ENCODE measurements at places on chromosomes 4 and X. TPM values are rescaled to one million over a fixed set of nuclear protein-coding genes. Genes with fewer than 3 reads are reported as not detected.

The ETDA gene
- total RNA-seq: not detected

The NMU gene
- total RNA-seq: 0.80 TPM

The LGI2 gene
- total RNA-seq: 0.36 TPM

- H3K4me3 ChIP-seq: no peak overlapping the region
- H3K36me3 ChIP-seq: peaks cover 25% of the 10 kb centered on the region
- DNase-seq: no peak
- H3K27ac ChIP-seq: no peak overlapping the region
- H3K4me1 ChIP-seq: no peaks in the 10 kb centered on the region
- no peaks in the 10 kb centered on the region for H3K27me3 ChIP-seq
These were observed 73.2 kb downstream of the HAUS3 start for GRCh38 chr4:2168469-2169319.

DNA sequence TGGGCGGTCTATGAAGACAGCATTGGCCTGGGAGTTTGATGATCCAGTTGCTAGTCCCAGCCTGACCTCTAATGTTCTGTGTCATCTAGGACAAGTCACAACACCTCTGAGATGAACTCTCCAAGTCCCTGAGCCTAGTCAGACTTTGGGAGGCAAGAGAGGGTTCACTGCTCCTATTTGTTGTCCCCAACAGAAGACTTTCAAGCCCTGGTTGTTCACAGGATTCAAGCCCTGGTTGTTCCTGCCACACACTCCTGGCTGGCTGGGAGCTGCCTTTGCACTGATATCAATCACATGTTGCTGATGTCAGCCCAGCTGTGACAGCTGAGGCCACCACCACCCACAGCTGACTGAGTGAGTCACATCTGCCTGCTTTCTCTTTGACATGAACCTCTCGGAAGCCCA is 253.2 kb upstream of the RASGEF1B start:
- H3K27ac ChIP-seq: no peak overlapping the region
- no peak overlapping the region for H3K4me3 ChIP-seq

- peaks cover 3% of the 10 kb centered on the region for H3K36me3 ChIP-seq
- H3K4me3 ChIP-seq: no peak overlapping the region
- DNase-seq: no peak
- no peaks in the 10 kb centered on the region for H3K27me3 ChIP-seq
- no peak overlapping the region for H3K27ac ChIP-seq
- H3K4me1 ChIP-seq: peaks cover 17% of the 10 kb centered on the region
These were observed 207.4 kb downstream of the ARHGAP24 start for GRCh38 chr4:85682391-85682790.

DNA sequence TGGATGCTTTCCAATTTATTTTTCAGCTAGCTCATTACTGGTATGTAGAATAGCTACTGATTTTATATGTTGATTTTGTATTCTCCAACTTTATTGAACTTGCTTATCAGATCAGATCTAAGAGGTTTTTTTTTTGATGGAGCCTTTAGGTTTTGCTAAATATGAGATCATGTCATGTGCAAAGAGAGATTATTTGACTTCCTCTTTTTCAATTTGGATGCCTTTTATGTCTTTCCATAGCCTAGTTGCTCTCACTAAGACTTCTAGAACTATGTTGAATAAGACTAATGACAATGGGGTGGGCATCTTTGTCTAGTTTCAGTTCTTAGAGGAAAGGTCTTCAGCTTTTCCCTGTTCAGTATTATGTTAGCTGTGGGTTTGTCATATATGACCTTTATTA is 11.7 kb downstream of the MAGEE1 start:
- no peaks in the 10 kb centered on the region for H3K36me3 ChIP-seq
- H3K27me3 ChIP-seq: no peaks in the 10 kb centered on the region
- no peak overlapping the region for H3K4me3 ChIP-seq
- no peak for DNase-seq

- DNase-seq: no peak
- H3K4me3 ChIP-seq: no peak overlapping the region
- H3K27me3 ChIP-seq: no peaks in the 10 kb centered on the region
- H3K4me1 ChIP-seq: peaks cover 3% of the 10 kb centered on the region
- H3K36me3 ChIP-seq: no peaks in the 10 kb centered on the region
- no peak overlapping the region for H3K27ac ChIP-seq
These were observed 50.4 kb downstream of the MGARP start for GRCh38 chr4:139229534-139230039.

GRCh38 chr4:73308286-73308685 is 49.7 kb upstream of the ANKRD17 start:
- no peaks in the 10 kb centered on the region for H3K36me3 ChIP-seq
- no peak overlapping the region for H3K4me3 ChIP-seq
- no peaks in the 10 kb centered on the region for H3K27me3 ChIP-seq
- DNase-seq: no peak
- peak overlapping the region; percentile 11 for H3K27ac ChIP-seq

DNA sequence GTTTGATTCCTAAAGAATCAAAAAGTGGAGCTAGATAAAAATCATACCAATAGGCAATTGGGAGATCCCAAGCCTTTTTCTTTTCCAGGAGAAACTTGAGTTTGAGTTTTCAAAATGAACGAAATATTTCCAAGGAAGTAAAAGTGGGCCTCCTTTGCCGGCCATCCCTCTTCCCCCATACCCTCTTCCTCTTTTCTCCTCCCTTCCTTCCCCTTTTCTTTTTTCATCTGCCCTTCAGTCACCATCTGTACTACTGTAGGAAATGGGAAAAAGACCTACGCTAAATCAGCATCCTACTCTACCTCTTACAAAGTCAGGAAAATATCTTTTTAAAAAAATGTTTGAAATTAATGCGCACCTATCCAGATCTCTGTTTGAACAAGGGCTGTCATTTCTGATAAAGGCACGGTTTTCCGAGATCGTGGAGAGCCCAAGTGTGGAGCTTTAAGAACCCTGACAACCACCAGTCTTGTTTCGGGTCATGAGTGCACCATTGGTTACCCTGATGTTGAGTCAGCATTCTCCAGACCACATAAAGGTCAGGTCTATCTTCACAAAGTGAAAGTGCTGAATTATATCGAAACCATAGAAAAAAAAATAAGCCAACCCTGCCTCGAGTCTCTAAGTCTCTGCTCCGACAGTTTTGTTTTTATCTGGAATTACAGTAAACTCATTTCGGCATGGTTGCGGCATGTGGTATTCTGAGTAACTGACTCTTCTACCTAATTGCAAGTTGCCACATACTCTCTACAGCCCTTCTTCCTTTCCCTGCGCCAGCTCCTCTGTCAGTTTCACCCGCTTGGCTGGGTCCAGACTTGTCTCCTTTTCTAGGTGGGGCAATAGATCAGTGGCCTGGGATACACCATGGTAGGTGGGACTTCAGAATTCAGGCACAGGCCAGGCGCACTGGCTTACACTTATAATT is 140.2 kb upstream of the KLF3 start:
- no peaks in the 10 kb centered on the region for H3K36me3 ChIP-seq
- no peaks in the 10 kb centered on the region for H3K4me1 ChIP-seq
- no peak overlapping the region for H3K27ac ChIP-seq
- no peak overlapping the region for H3K4me3 ChIP-seq

GRCh38 chr4:77819404-77819842 is 255 bp upstream of the CNOT6L start:
- peaks cover 2% of the 10 kb centered on the region for H3K36me3 ChIP-seq
- H3K27ac ChIP-seq: peak overlapping the region; percentile 99
- peaks cover 31% of the 10 kb centered on the region for H3K4me1 ChIP-seq
- DNase-seq: no peak
- H3K27me3 ChIP-seq: no peaks in the 10 kb centered on the region
- H3K4me3 ChIP-seq: peak overlapping the region; percentile 100

DNA sequence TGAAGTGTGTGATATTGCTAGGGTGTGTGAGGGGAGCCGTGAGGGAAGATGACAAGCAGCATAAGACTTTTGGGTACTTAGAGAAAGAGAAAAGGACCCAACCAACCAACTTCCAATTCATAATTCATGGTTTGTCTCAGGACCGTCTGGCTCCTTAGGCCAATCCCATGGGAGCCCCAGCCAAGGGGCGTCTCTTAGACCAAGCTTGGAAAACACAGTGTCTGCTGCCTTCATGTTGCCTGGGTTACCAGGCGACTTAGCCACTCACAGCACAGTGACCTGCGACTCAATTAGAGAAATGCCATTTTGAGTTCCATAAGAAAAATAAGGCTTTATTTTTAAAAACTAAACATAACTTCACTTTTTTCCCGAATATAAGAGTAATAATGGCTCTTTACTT is 32.7 kb downstream of the BST1 start:
- no peak overlapping the region for H3K4me3 ChIP-seq
- H3K27ac ChIP-seq: no peak overlapping the region
- no peak for DNase-seq

DNA sequence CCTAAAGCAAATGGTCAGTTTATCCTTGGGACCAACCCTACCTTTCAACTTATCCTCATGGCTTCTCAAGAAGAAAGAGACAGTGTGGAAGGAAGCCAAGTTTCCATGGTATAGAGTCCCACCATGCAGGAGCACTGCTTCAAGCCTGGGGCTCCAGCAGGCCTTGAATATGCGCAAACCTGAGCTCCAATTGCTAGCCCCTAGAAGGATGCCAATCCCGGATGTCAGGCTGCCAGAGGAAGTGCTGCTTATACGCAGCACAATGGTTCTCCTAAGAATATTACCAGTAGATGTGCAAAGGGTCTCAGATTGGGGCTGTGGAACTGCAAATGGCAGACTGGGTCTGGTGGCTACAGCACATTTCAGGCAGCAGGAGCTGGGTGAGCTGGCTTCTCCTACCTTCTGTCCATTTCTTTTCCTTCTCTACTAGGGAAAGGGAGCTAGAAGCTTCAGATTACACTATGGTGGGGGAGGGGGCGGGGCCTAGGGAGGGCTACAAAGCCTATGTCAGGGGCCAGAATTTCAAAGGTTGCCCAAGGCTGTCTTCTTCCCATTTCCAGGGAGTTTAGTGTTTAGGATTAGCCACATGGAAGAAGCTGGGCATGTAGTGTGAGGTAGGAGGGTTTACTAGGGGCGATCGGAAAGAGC is 40.7 kb upstream of the CITED1 start:
- H3K27ac ChIP-seq: no peak overlapping the region
- peaks cover 5% of the 10 kb centered on the region for H3K36me3 ChIP-seq
- no peak overlapping the region for H3K4me3 ChIP-seq
- H3K27me3 ChIP-seq: no peaks in the 10 kb centered on the region

DNA sequence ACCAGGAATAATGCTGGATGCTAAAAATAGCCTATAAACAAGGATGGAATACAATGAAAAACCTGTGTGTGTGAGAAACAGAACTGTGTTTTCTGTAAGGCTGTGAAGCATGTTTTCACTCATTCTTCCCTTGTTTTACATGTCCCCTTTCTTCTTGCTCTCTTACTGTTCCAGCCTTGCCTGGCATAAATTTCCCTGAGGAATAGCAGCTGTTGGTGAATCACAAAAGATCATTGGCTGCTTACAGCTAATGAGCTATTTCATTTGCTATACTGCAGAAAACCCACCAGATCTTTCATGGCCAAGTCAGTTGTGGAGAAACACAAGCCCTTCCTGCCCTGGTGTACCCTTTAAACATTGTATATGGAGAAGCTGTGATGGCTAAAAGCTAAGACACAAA is 91.1 kb downstream of the LDB2 start:
- H3K27me3 ChIP-seq: no peaks in the 10 kb centered on the region
- no peaks in the 10 kb centered on the region for H3K4me1 ChIP-seq

- no peak overlapping the region for H3K4me3 ChIP-seq
- H3K27ac ChIP-seq: no peak overlapping the region
- H3K4me1 ChIP-seq: no peaks in the 10 kb centered on the region
- no peak for DNase-seq
- no peaks in the 10 kb centered on the region for H3K27me3 ChIP-seq
These were observed 24.4 kb downstream of the MFAP3L start for GRCh38 chr4:170001745-170002267.

DNA sequence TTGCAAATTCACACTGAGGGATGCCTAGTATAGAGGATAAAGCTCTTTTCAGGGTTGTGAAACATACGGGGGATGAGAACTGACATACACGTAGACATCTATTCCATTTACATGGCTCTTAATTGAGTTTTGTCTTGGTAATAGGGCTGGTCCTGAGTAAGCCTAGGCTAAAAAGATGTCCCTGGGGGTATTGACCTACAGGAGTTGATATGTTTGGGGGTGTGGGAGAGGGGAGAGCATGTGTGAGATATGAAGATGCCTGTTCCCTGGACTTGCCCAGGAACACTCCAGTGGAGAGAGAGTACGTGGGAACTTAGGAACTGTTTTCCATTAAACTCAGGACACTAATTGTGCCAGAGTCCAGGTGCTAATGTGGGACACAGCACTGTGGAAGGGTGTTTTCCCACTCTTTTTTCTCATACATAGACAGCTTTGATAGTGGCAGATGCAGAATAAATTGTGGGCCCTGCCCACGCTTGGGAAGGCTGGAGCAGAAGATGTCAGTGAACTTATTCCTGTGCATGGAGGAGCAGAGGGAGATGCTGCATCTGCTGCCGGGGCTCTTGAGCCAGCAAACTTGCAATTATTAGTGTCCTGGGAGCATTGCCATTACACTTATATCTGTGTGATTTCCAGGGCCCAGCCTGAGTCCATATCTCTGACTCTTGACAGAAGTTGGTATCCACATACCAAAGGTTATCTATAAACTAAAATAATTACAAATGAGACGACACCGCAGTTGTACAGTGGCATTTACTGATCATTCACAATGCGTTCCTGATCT is 20.7 kb downstream of the SYNPO2 start:
- no peak overlapping the region for H3K4me3 ChIP-seq
- H3K36me3 ChIP-seq: no peaks in the 10 kb centered on the region
- DNase-seq: no peak
- no peak overlapping the region for H3K27ac ChIP-seq
- H3K27me3 ChIP-seq: no peaks in the 10 kb centered on the region
- peaks cover 29% of the 10 kb centered on the region for H3K4me1 ChIP-seq

GRCh38 chrX:13432414-13433297 is 112.8 kb upstream of the ATXN3L start:
- no peak for DNase-seq
- H3K27me3 ChIP-seq: no peaks in the 10 kb centered on the region
- no peaks in the 10 kb centered on the region for H3K36me3 ChIP-seq
- H3K4me3 ChIP-seq: no peak overlapping the region

DNA sequence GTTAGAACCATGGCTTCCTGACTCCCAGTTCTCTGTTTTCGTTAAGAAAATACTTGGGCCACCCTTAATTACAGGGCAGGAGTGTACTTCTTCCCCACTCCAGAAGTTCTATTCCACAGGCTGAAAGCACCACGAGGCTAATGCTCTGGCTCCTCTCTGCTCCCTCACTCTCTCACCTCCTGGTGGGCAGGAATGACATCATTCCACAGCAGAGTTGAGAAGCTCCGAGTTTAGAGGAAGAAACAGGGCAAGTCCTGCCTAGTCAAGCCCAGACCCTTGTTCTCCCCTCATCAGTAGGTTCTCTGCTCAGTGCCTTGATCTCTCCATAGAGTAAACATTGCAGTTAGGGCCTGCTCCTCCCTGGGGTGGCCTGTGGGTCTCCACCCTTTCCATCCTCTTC is 343.8 kb upstream of the CLNK start:
- no peak for DNase-seq
- no peak overlapping the region for H3K27ac ChIP-seq
- H3K36me3 ChIP-seq: no peaks in the 10 kb centered on the region
- peaks cover 3% of the 10 kb centered on the region for H3K27me3 ChIP-seq
- H3K4me1 ChIP-seq: no peaks in the 10 kb centered on the region
- no peak overlapping the region for H3K4me3 ChIP-seq

GRCh38 chrX:148380650-148381561 is 119.5 kb upstream of the AFF2 start:
- H3K27me3 ChIP-seq: no peaks in the 10 kb centered on the region
- no peak overlapping the region for H3K4me3 ChIP-seq
- H3K36me3 ChIP-seq: no peaks in the 10 kb centered on the region
- no peak for DNase-seq
- peaks cover 9% of the 10 kb centered on the region for H3K4me1 ChIP-seq

GRCh38 chrX:129746557-129747470 is 8.0 kb downstream of the XPNPEP2 start:
- H3K4me3 ChIP-seq: no peak overlapping the region
- no peaks in the 10 kb centered on the region for H3K36me3 ChIP-seq
- H3K27me3 ChIP-seq: peaks cover 21% of the 10 kb centered on the region
- no peaks in the 10 kb centered on the region for H3K4me1 ChIP-seq
